ENCODE measurements at places on chromosomes 11 and 22.

- no peak for DNase-seq
Measured at GRCh38 chr22:38172832-38173640, 8.6 kb downstream of the PLA2G6 start.

- DNase-seq, result no peak
Measured at GRCh38 chr11:24134879-24135589, 361.8 kb upstream of the LUZP2 start.

GRCh38 chr11:69658626-69659450 lies 16.3 kb downstream of the LTO1 start:
- DNase-seq, result no peak

- DNase-seq, result no peak
Measured at GRCh38 chr22:32717337-32718240, 83.9 kb upstream of the TIMP3 start.

Measured in NCI-H510A (cell line).